H1 (cell line): ENCODE measurements at places on chromosomes 1 and 21. TPM values are rescaled to one million over a fixed set of nuclear protein-coding genes. Genes with fewer than 3 reads are reported as not detected.

Gene NBPF15
- total RNA-seq, result 9.3 and 9.4 TPM in 2 replicates

DNA sequence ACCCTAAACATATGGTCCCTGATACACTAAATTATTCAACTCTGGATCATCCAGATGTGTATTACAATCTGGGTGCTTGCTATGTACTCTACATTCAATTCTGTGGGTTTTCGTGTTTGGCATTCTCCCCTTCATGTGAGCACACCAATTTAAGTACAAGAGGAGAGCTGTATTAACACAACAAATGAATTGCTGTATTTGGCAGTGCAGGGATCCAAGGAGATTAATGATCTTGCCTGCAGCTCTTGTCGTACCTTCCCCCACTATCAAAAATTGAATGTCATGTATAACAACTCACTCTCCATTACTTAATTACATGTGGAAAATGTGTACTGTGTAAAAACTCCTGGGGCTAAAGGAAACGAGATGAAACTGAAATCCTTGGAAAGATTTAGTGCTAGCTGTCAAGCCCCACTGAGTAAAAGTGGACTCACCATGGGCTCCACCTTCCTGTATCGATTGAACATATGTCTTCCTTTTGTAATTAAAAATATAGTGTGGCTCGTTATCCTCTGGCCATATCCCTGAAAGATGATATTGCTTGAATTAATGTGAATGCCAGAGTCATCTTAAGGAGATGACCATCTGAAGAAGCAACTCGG lies 172.2 kb upstream of the L1TD1 start:
- H3K27ac ChIP-seq, result no peak overlapping the region
- DNase-seq, result no peak
- peaks cover 4% of the 10 kb centered on the region; the same call in 1 of the 2 replicates for H3K4me1 ChIP-seq
- H3K4me3 ChIP-seq, result no peak overlapping the region

GRCh38 chr21:46007492-46007868 lies 25.9 kb downstream of the COL6A1 start:
- H3K4me3 ChIP-seq, result no peak overlapping the region
- no peak for DNase-seq
- no peaks in the 10 kb centered on the region for H3K27me3 ChIP-seq
- no peak overlapping the region for H3K27ac ChIP-seq
- H3K36me3 ChIP-seq, result peaks cover 16% of the 10 kb centered on the region

DNA sequence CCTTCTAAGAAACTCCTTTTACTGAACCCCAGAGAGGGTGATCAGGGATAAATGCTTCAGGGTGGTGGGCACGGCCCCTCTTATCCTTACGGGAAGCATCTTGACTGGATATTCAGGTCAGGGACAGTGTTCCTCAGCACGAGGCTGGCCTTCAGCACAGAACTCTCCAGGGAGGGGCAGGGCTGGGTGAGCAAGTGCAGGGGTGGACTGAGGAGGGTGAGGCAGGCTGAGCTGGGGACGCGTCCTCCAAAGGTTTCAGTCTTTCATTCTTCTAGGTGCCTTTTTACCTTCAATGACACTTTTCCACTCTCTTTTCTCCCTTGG lies 52.3 kb downstream of the RASSF5 start:
- no peak overlapping the region for H3K4me3 ChIP-seq
- DNase-seq, result no peak
- H3K4me1 ChIP-seq, result peaks cover 5% of the 10 kb centered on the region; the same call in 1 of the 2 replicates
- H3K27me3 ChIP-seq, result peaks cover 5% of the 10 kb centered on the region
- H3K36me3 ChIP-seq, result no peaks in the 10 kb centered on the region

DNA sequence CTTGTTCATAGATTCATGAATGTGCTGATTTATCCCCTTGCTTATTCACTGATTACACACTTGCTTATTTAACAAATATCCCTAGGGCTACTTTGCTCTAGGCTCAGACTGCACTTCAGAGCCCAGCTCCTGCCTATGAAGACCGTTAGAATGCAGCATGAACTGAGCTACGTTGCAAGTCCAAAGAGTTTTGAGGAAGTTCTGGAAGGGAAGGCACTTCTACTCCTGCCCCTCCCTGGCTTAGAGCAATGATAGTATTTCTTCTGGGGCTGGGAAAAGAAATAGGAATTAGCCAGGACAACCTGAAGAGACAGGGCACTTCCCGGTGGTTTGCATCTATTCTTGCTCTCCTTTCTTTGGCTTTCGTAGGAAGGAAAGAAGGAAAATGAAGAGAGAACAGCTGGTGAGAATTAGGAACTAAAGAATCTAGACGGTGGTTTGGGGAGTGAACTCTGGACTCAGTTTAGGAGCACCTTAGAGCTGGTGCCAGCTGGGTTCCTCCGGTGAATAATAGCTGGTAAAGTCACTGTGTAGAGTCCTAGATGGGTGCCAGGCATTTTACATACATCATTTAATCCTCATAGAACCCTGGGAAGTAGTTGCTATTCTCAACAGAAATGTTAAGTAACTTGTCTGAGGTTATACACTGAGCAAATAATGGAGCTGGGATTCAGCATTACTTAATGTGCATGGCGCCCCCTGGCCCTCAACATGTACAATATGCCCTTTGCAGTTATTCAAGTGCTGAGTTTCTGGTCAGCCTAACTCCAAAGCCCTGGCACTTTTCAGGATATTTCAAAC lies 65.9 kb downstream of the NDUFS5 start:
- H3K36me3 ChIP-seq, result no peaks in the 10 kb centered on the region
- H3K27ac ChIP-seq, result no peak overlapping the region
- no peak overlapping the region for H3K4me3 ChIP-seq
- no peaks in the 10 kb centered on the region for H3K27me3 ChIP-seq
- no peaks in the 10 kb centered on the region; the same call in 1 of the 2 replicates for H3K4me1 ChIP-seq

- no peaks in the 10 kb centered on the region for H3K36me3 ChIP-seq
- H3K4me3 ChIP-seq, result no peak overlapping the region
- H3K4me1 ChIP-seq, result no peaks in the 10 kb centered on the region
These were observed 8.8 kb upstream of the NLRP3 start for GRCh38 chr1:247407180-247407616.
